ENCODE measurements at places on chromosomes 16 and 17. TPM values are rescaled to one million over a fixed set of nuclear protein-coding genes. Genes with fewer than 3 reads are reported as not detected.

Gene RTN4RL1
- not detected for total RNA-seq

Gene PERCC1
- not detected for total RNA-seq

Gene CMTM1
- 2.9 TPM for total RNA-seq

Gene RSKR
- total RNA-seq, result 3.4 TPM
